NCI-H748 treated with DMSO at 0.1 percent for 48 hours (cell line): ENCODE measurements at places on chromosomes 11 and 22.

- DNase-seq: no peak
Observed at GRCh38 chr11:134001088-134001487, 44.3 kb upstream of the IGSF9B start.

- DNase-seq: no peak
Observed at GRCh38 chr11:36374726-36375125, 78.6 kb downstream of the PRR5L start.

- DNase-seq: no peak
Observed at GRCh38 chr22:32579529-32580220, 105.1 kb downstream of the FBXO7 start.

DNA sequence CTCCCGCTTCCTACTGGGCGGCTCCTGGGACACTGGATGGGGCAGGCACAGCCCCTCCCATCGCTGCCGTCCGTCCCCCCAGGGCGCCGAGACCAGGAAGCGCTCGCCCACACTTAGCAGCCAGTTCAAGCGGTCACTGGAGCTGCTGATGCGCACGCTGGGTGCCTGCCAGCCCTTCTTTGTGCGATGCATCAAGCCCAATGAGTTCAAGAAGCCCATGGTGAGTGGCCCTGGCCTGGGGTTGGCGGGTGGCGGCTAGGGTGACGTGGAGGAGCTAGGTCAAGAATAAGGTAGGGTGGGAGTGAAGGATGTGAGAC lies 44.6 kb downstream of the MYO7A start:
- no peak for DNase-seq

DNA sequence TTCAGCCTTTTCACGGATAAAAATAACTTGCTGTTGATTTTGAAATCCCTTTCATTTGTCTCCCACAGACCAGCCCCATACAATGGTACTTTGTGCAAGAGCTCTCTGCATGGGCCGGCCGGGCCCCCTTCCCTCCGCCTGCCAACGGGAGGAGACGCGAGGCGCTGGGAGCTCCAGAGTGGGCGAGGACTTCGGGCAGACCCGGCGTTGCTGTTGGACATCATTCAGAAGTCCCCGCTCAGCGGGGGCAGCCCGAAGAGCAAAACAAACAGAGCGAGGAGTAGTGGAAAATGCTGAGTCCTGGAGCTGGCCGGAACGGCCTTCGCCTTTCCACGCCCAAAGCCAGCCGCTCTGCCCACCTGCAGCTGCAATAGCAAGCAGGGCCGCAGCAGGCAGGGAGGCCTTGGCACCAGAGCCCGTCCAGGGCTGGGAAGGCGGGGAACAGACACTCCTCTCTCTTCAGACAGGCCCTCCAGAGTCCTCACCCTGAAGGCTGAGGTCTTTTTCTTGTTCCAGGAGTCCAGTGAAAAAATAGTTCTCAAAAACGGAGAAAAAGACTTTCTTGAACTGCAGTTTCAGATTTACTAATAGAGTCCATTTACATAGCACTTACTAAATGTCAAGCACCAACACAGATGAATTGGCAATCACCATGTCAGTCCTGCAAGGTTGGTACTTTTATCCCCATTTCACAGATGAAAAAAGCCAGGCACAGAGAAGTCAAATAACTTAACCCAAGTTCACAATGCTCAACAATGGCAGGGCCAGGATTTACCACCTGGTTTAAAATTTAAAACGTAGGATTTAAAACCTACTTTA lies 135.5 kb downstream of the ETS1 start:
- peak; percentile 74 for DNase-seq

DNA sequence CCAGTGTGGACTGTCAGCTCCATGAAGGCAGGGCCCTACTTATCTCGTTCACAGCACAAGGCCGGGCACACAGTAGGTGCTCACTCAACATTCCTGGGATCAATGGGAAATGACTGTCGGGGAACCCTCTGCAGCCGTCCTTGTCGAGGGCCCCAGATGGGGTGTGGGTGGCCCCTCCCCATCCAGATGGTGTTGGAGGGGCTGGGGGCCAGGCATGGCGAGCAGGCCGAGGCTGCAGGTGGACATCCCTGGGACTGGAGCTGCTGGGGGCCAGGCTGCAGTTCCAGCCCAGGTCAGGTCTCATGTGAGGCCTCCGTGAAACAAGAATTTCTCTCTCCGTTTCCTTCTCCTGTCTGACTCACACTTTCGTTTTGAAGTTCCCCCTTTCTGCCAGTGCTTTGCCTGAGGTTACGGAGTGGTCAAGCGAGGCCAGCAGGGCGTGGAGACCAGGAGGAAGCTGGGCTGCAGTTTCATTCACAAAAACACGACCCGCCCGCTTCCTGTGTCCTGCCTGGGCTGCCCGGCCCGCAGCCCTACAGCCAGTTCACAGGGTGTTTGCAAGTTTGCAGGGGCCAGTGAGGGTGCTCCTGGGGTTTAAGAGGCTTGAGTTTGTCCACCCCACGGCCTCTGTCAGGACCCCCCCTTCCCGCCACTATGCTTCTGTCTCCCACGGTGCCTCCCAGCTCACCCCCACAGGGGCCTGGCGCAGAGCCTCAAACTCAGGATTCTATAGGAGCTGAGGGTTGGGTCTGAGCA lies 4.5 kb downstream of the MYEOV start:
- no peak for DNase-seq

DNA sequence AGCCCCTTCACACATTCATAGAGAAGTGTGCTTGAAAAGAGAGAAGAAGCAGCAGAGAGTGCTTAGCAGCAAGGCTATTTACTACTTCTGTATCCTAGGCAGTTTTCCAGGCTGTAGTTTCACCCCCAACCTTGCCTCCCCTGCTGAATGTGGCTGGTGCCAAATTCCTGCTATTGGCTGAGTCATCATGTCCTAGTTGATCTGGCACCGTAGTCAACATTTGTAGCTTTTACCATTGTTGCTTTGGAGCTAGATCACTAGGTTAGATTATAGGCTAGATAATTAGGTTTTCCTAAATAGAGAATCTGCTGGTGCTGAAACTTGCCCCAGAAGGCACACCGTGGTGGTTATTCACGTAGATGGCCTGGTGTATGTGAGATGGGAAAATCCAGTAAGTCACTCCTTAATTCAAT lies 32.7 kb downstream of the ARHGAP42 start:
- DNase-seq: peak; percentile 61

DNA sequence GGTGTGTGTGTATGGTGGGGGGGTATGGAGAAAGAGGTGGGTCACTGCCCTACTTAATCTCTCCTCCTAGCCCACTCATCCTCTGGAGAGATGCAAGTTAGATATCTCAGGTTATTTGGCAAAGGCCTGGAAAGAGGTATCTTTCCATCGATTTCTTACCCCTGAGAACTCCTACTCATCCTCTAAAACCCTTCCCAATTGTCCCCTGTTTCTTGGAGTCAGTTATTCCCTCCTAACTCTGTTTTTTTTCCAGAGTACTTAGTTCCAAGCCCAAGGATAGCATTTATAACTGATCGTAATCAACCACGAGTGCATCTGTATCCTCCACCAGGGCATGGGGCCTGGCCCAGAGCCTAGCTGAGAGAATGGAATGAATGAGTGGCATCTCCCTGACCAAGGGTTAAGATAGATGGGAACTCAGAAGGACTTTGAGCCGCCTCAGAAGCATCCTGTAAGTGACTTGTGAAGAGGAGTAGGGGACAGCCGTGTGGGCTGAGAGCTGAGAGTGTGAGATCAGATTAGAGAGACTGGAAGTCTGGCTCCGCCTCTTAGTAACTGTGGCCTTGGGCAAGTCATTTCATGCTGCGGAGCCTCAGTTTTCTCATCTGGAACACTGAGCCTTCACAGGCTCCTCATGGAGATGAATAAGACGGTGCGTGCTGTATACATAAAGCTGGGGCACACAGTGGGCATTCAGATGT lies 16.2 kb downstream of the CD6 start:
- no peak for DNase-seq

- DNase-seq: no peak
Observed at GRCh38 chr11:121929581-121929980, 186.4 kb downstream of the BLID start.

DNA sequence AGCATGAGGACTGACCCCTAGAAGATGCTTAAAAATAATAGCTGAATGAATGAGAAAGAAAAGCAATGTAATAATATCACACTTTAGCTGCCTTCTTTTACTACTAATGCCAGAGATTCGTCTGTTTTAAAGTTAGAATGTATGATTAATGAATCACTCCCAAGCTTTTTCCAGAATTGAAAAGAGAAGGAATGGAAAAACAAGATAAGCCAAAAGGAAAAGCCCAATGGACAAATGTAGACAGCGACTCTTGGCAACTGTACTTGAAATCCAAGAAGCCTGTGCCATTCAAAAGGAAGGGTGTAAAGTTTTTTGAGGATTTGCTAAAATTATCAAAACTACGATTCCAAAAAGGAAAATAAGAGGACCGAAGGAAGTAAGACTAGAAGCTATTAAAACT lies 40.8 kb upstream of the PAMR1 start:
- DNase-seq: no peak

DNA sequence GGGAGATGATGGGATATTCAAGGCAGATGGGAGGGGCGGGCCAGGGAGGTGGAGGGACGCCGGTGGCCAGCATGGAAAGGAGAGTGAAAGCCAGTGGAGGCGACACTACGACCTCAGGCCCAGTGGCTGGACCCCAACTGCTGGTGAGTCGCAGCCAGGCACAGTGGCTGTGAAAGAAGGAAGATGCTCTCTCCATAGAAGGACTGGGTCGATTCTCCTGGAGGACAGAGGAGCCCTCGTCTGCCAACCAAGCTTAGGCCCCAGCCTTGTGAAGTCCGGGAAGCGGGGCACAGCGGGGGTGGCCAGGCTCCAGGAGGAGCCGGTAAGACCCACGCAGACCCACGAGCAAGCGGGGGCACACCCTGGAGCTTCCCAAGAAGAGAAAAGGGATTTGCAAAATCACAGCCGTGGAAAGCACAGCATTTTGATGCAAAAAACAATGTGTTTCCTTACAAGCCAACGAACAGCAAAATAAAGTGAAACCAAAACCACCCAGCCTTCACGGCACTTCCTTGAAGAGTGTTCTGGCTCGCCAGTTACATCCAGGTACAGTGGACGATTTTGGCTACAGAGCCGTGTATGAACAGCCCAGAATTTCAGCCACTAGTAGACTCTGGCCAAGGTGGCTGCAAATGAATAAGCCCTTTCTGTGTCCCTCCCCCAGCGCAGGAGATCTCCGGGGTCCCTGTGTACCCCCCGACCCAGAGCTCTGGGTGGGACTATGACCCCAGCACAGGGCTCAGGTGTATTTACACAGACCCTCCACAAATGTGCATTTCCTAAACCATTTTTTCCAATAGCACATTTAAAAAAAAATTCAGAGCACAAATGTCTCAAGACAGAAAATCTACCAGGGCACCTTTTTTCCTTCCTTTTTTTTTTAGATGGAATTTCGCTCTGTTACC lies 96.9 kb downstream of the TRMU start:
- DNase-seq: no peak

DNA sequence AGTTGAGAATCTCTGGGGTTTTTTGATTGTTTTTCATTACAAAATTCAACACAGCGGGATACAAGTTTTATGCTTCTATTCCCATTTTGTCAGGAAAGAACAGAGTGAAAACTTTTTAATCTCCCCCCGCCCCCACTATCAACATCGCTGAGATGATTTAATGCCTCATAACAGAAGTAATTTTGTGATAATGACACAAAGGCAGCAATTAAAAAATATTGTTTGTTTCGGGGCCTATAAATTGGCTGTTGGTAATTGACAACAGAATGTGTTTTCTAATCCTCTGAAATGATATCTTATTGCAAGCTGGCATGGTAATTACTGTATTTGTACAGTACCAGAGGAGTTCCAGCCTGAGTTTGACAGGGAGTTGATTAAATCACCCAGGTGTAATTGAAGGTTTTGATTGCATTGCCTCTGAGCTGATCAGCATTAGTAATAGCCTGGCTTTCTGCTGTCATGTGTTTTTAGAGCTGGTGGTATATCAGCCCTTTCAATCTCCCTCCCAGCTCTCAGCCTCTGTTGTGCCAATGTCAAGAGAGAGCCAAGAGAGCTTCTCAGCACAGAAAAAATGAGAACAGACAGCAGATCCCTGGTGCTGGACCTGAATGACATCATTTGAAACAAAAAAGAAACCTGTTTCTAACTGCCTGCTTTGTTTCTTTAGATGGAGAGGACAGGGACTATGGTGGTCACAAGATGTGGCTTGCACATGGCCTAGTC lies 265.1 kb downstream of the FAM76B start:
- DNase-seq: peak; percentile 58

DNA sequence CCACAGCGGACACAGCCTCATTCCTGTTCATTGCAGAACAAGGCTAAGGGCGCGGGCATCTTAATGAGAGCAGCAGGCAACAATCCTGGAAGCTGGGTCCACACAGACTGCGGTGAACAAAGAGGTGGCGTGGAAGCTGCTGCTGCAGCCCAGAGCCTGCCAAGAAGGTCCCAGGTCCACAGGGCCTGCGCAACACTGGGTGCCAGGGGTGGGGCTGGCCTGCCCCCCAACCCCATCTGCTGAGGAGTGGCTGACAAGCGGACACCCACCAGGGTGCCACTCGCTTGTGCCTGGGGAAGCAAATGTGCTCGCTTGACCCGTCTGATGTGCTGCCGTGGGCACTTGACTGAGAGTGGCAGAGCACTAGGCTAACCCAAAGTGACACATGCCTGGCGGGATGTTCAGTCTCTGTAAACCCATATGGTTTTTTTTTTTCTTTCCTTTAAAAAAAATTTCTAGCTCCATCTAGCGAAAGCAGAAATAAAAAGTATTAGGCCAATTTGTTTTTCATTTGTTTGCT lies 83.2 kb upstream of the PITPNB start:
- DNase-seq: no peak

DNA sequence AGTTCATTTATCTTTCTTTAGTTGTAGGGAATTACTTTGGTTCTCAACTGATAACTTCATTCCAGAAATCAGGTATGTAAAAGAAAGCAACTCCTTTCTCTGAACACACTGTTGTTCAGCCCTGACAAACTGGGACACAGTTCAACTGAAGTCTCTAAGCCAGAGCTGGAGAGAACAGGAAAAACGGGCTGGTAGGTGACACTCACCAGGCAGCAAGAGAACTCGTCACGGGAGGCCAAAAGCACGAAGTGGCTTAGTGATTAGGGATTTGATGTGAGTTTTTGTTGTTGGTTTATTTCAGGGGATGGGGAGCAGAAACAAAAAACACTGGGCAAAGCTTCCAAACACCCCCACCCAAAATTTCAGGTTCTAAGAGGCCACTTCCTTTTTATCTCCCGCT lies 54.1 kb downstream of the MYH9 start:
- no peak for DNase-seq

DNA sequence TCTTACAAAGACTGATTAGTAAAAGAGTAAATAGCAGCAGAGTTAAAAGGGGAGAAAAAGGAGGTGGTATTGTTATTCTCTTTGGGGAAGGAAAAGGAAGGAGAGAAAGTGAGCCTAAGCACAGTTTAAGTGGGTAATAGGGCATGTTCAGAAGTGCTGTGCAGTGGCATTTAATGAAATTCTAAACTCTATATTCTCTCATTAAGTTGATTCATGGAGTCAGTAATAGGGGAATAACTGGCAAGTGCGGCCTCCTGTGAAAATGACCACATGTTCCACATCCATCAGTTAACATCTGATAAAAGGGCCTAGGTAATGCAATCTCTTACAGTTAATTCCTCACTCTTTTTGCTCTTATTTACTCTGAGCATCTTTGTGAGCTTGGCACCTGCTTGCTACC lies 516.7 kb downstream of the JRKL start:
- no peak for DNase-seq

GRCh38 chr11:71421392-71421950 lies 26.7 kb downstream of the DHCR7 start:
- DNase-seq: no peak
